ENCODE measurements at places on chromosomes 2 and 18.

DNA sequence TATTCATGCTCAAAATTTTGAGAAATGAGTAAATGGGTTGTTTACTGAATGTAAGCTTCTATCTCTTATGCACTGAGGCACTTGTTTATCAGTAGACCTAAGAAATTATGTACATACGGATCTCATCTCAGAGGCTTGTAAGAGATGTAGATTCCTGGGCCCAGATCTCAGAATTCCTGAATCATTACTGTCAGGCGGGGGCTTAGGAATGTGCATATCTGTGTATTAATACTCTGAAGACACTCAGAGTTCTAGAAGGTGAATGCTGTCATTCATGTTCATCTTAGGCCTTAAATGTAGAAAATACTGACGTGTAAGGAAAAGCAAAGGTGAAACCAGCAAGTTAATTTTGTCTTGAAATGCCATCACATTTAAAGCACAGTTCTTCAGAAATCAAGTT is 169.6 kb downstream of the FMNL2 start:
- DNase-seq, result no peak

GRCh38 chr2:139177041-139177440 is 396.9 kb upstream of the NXPH2 start:
- no peak for DNase-seq

DNA sequence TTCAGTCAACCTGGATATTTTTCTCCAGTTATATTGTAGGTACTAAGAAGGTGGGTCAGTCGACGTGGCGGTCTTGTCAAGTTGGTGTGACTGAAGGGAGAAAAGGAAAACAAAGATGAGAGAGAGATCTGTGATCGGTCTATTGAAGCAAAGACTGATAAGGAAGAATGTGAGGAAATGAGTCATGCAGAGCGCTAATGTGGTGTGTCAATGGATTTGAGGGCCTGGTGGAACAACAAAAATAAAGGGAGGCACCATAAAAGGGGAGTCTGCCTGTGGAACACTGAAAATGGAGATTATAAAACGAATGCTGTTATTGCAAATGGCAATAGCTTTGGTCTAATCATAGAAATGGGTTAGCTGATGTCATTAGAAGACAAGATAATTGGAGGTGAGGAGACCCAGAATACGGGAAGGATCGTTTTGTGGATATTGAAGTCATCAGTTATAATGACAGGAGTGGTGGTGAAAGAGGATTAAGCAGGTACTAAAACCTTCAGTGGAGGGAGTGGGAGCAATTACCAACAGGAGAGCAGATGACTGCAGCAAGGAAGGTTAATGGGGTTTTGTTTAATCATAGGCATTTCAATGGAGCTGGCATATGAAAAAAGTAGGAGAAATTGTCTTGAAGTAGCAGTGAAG is 599.1 kb upstream of the FSHR start:
- DNase-seq, result no peak

DNA sequence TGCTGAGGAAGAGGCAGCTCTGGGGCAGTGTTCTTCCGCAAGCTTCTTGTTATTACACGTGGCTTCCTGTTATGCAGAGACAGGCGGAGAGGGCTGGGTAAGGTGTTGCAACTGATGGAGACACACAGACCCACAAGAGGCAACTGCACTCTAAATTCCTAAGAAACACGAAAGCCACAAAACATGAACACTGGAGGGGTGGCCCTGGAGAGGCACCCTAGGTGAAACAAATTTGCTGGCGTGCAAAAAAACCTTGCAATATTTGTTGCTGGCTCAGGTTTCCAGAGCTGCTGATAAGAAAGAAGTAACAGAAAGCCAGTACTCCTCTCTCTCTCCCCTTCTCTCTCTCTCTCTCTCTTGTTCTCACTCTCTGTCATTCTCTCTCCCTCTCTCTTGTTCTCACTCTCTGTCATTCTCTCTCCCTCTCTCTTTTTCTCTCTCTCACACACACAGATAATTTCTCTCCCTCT is 31.8 kb downstream of the ARHGAP25 start:
- peak; percentile 24 for DNase-seq

DNA sequence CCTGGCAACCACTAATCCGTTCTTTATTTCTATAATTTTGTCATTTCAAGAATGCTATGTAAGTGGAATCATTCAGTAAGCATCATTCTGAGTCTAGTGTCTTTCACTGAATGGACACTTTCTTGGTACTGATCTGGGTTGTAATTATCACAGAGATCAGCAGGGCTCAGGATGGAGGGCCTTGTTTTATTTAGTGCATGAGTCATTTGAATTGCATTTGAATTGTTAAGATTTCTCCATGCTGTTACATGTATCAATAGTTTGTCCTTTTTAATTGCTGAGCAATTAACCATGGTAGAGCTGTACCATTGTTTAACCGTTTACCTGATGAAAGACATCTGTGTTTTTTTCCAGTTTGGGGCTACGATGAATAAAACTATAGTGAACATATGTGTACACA is 256.4 kb downstream of the THSD7B start:
- DNase-seq, result no peak

GRCh38 chr2:58701688-58702301 is 460.7 kb upstream of the FANCL start:
- DNase-seq, result no peak

DNA sequence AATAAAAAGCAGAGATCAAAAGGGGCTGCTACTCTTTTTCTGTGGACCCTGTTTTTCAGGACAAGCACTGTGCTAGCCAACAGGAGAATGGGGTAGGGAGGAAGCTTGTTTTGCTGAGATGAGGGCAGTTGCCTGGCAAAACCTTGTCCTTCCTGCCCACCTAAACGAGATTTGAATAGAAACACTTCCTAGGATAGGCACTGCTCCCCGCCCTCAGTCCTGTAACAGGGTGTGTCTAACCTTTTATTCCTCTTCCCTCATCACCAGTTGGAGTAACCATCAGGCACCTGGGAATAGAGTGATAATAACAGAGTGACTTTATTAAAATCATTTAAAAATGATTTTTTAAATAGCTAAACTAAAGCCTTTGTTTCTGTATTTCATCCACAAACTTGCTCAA is 368.8 kb downstream of the LNPK start:
- no peak for DNase-seq

Measured in activated T-helper 1 cell treated with anti-CD3 and anti-CD28 coated beads, Interleukin-2, amount 50 U/mL, for 16 hours (primary cell).